ENCODE measurements at places on chromosomes 4 and X.

GRCh38 chrX:129739578-129739977 lies 799 bp downstream of the XPNPEP2 start:
- DNase-seq, result no peak

- DNase-seq, result no peak
Measured at GRCh38 chr4:20577702-20578101, 122.6 kb upstream of the PACRGL start.

GRCh38 chr4:7173841-7174449 lies 18.4 kb upstream of the SORCS2 start:
- no peak for DNase-seq

DNA sequence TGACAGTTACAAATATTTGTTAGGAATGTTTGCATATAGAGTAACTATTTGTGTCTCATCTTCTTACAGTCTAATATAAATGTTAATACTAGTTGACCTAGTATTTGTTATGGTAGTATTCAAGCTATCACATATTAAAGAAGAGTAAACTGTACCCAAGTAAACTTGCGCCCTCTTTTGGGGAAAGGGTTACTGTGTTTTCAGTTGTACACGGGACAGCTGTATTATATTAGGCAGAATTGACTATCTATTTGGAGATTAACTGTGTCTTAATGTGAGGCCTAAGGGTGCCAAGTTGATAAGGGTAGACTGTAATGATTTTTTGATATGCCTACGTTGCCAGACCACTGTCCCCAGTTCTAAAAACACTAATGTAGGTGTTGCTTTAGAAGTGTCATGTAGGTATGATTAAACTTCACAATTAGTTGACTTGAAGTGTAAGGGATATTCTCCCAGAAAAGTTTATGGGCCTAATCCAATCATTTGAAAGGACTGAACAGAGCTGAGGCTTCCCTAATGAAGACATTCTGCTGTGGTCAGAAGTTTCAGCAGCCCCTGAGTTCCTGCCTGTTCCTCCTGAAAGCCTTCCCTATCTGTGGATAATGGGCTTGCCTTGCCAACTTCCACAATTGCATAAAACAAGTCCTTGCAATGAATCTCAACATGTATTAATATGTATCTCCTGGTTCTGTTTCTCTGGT lies 172.8 kb upstream of the CXCL13 start:
- DNase-seq, result no peak

DNA sequence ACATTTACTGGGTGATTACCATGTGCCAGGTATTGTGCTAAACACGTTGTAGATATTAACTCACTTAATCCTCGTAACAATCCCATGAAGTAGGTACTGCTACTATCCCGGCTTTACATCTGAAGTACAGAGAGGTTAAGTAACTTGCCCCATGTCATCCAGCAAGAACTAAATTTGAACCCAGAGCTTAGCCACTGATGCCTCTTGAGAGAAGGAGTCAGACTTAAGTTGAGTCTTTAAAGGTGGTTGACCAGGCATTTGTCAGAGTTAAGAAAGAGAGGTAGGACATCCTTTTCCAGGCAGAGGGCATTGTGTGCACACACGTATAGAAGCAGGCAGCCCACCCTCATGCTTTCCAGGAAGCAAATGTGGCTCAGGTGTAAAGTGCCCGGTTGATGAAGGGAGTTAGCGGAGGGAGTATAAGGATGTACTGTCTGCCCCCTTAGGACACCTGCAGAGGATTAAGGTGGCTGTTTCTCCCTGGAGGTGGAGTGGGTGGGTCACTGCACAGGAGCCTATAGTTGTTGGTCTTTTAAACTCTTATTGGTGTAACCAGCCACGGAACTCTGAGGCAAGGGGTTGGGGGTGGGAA lies 335 bp upstream of the CD38 start:
- no peak for DNase-seq

Data from central memory CD4-positive, alpha-beta T cell (primary cell).